Stimulated activated CD4-positive, alpha-beta T cell treated with anti-CD3 and anti-CD28 coated beads, Interleukin-1b, Interleukin-23, amount 100 ng/mL, for 1 hour (primary cell): ENCODE measurements at places on chromosomes 3 and 15.
A peak's percentile ranks its signal among the peaks of the same experiment; 100 is the strongest.

DNA sequence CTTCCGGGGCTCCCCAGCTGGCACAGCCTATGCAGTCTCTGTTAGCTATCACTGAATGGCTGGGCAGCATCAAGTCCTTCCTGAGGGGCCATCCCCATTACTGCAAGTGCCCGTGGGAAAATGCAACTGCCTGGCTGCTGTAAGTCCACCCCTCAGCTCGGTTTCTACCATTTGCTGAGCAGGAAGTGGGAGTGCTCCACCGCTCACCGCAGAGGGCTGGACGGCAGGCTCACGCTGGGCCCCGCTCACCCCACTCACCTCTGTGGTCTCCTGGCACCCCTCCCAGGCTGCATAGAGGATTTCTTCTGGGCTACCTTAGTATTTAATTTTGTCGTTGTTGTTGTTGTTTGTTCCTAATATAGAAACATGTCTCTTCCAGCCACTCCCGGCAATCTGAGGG lies 270.2 kb downstream of the PLCL2 start:
- no peak for DNase-seq

GRCh38 chr15:59545573-59545972 lies 66.0 kb upstream of the GCNT3 start:
- no peak for DNase-seq

DNA sequence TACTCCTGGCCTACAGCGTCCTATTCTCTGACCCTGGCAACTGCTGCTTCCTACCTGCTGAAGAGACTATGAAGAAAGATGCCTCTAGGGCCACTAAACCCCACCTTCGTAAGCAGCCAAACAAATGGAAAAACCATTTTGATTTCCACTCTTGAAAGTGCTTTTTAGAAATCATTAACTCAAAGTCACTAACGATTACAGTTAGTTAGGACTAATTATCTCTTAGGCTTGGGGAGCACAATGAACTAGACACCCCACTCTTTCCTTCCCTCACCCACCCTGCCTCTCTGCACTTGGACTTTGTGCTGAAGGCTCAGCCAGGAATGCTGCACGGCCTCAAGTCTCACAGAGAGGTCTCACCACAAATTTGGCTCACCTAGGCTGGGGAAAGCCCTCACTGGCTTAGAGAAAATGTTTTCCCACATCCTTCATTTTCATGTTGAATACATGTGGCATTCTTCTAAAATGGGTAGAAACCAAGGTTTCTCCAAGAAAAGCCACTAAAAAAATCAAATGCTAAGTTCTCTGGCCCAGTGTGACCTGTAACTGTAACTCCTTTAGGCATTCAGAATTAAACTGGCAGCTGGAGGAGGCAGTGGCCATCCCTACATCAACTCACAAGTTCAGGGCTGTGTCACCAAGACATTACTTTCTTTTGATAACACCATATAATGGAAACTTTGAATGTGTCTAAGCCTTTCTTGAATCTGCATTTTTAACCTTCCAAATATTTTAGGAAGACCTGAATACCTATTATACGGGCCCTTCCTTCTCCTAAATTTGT lies 47.1 kb downstream of the NPTN start:
- DNase-seq = no peak

DNA sequence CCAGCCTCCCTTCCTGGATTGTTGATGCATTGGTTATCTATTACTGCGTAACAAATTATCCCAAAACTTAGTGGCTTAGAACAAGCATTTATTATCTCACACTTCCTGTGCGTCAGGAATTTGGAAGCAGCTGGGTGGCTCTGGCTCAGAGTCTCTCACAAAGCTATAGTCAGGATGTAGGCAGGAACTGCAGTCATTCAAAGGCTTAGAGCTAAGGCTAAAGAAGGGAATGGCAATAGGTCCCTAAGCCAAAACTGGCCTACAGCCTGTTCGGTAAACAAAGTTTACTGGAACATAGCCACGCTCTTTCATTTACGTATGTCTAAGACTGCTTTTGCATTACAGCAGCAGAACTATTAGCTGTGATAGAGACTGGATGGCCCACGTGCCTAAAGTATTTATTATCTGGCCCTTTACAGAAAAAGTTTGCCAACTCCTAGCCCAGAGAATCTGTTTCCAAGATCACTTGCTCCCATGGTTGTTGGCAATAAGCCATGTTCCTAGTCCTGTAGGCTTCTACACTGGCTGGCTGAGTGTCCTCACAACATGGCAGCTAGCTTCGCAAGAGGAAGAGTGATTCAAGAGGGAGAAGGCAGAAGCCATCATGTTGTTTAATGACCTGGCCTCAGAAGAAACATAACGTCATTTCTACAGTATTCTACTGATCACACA lies 132.4 kb downstream of the SNRK start:
- DNase-seq = no peak

DNA sequence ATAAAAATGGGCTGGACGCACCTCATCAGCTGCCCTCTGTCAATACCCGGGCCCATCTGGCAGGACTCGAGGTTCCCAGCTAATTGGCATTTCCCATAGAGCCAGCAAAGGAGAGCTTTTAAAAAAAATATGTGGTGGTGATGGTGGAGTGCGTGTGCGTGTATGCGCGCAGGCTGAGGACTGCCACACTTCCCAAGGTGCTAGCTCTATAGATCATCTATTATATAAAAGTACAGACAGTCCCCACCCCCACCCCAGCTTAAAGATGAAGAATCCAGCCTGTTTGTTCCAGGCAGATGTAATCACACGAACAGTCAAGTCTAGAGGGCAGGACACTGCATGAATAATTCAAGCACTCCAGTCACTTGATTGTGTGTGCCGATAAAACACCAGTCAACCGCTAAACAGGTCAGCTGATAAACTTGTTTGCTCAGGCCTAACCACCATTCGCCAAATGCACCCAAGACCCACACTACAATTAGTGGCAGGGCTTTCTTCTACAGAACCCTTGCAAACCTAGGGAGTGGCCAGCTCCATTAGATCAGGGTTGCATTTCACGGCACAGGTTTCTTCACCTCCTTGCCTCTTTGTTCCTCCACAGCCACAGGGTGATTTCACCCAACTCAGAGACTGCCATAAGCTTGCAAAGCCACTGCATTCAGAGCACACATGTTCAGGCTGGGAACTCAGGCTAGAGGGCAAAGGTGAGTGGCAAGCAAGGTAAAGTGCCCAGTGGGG lies 5.8 kb downstream of the TLE3 start:
- DNase-seq = no peak

- DNase-seq = no peak
These were observed 68.0 kb downstream of the LRRK1 start for GRCh38 chr15:100987143-100987542.

GRCh38 chr15:57334257-57334656 lies 42.0 kb upstream of the CGNL1 start:
- no peak for DNase-seq

DNA sequence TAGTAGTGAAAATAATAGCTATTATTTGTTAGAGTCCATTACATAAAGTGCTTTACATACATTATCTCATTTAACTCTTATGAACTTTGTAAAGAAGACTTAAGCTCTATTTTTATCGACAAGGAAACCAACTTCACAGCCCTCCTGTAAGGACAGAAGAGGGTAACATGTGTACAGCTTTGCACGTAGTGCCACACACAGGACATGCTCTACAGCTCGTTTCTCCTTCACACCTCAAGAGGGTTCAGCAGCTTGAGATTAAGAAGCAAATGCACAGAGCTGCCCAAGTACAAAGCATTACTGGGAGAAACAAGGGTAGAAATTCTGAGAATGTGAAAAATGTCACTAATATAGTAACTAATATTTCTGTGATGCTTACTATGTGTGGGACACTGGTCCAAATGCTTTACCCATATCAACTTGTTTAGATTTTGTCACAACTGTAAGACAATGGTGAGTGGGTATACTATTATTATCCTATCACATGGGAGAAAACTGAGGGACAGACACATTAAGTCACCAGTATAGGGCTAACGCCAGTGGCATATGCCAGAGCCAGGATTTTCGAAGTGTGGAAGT lies 327.8 kb downstream of the CTNNB1 start:
- DNase-seq = no peak

GRCh38 chr3:132034486-132035464 lies at the start of gene CPNE4:
TSS of gene CPNE4 (minus strand) at chr3:132035014.
- DNase-seq = peak; percentile 54

GRCh38 chr3:194320100-194320499 lies 31.0 kb downstream of the CPN2 start:
- no peak for DNase-seq

DNA sequence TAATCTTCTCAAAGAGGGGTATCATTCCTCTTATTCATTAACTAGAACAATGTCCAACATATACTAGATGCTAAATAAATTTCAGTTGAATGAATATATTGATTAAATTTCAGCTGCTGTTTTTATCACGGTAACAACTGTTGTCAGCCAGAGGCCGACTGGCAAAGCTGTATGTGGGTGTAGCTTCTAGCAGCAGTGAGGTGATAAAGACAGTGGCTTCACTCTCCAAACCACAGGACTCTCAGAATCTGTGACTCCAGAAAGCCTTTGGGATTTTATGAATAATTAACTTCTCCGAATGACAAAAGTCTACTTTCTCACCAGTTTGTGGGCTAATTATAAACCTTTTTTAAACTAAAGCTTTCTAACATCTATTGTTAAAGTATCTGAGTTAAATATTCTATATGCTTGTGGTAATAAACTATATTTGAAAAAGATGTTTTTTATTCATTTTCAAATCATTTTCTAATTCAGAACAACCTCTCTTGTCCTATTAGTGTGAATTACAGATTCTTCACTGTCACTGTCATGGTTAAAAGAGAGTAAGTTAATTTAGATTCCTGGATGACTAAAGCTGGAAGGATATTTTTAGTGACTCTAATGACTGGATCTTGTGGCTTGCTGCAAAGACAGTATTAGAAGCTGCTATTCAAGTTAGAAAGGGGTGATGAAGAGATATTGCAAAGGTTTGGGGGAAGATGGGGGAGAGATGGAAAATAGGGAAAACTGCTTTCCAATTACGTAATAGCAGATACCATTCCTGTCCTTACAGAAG lies 796.4 kb upstream of the ARPP21 start:
- no peak for DNase-seq

DNA sequence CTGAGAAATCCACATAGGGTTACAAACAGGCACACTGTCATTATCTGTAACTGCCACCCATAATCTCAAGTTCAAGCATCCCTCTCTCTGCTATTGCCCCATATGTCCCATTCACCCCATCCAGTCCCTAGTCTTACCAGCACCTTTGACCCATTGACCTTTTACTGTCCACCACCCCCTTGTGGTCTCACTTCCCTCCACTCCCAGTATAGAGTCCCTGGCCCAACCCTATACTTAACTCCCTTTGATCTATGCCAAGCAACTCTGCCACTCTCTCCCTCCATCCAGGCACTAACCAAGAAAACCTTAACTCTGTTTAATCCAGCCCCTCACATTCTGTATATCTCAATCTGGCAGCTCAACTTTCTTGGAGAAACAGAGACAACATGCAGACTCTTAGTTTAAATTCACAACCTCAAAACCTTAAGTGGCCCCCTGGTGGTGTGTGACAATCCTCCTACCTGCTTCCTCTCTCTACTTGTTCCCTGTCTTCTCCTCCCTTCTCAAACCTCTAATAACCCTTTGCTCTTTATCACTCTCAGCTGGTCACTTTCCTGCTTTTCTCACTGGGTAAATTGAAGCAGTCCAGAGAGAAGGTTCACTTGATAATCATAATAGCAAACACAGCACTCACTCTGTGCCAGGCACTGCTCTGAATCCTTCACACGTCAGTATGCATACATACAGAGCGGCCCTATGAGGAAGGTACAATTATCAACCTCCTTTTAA lies 162.7 kb downstream of the STT3B start:
- DNase-seq = peak; percentile 12

DNA sequence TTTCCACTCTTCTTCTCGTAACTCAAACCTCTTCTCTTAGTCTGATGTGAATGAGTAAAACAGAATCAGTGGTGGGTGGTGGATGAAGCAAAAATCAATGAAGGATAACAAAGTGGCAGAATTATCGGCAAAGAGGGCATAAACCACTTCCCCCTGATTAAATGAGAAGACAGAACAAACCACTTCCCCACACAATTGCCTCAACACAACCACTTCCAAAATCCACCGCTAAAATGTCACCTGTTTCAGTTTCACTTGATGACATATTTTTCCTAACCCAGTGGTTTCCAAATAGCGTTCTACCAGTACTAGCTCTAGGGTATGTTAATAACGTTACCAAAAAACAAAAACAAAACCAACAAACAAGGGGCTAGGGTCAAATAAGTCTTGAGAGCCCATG lies 478.7 kb upstream of the WNT5A start:
- DNase-seq = no peak

DNA sequence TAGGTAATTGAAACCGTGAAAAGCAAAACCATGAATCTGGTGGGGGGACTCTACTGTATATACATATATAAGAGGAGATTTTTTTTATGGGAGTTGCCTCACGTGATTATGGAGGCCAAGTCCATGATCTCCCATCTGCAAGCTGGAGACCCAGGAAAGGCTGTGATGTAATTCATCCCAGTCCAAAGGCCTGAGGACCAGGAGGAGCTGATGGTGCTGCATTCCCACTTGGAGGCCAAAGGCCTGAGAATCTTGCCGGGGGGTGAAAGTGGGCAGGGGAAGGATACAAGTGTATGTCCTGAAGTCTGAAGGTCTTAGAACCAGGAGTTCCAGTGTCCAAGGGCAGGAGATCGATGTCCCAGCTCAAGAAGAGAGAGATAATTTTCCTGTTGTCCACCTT lies 37.1 kb upstream of the CEMIP start:
- no peak for DNase-seq

DNA sequence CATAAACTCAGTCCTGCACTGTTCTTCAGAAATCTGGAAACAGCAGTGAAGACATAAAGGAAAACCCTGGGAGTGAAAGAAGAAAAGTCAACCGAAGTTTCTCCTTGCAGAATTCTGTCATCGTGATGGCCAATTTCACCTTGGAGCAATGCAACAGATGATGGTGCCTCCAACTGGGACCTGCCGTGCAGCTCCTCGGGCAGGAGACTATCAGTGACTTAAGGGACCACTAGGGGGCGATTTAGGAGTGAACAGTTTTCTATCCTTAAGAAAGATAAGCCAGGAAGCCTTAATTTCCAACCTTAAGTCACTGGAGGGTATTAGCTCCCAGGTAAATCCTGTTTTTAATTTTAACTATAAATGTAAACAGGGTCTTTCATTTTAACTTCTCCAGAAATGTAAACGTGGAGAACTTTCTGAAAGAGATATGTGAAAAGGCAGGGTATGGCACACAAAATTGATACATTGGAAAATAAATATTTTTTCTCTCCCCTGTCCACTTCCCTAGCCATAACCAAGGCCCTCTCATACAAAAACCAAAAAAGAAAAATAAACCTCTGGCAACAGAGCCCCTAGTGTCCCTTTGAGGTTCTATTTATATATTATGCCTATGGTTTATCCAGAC lies 116.3 kb downstream of the PDZRN3 start:
- DNase-seq = peak; percentile 2

GRCh38 chr3:120555657-120556509 lies 40.3 kb upstream of the NDUFB4 start:
- DNase-seq = no peak

DNA sequence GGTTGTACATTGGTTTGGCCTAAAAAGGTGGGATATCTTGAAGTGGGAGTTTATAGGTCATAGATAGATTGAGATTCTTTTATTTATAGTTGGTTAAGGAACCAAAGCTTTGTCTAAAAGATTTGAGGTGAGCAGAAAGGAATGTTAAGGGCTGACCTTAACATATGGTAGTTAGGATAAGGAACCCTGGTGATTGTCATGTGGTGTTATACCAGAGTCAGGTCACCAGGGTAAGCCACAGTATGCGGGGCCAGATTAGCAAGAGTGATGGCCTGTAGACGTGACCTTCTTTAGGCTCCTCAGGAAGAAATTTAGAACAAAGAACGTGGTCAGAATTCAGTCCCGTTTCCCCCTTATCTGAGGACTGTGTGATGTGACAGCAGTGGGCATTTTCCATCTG lies 249.2 kb downstream of the GABRG3 start:
- no peak for DNase-seq

GRCh38 chr3:194095464-194095863 lies 40.5 kb upstream of the HES1 start:
- no peak for DNase-seq
